ENCODE measurements at places on chromosomes 4 and X.

- no peak for DNase-seq
Measured at GRCh38 chr4:83758285-83758684, 222.4 kb downstream of the GPAT3 start.

DNA sequence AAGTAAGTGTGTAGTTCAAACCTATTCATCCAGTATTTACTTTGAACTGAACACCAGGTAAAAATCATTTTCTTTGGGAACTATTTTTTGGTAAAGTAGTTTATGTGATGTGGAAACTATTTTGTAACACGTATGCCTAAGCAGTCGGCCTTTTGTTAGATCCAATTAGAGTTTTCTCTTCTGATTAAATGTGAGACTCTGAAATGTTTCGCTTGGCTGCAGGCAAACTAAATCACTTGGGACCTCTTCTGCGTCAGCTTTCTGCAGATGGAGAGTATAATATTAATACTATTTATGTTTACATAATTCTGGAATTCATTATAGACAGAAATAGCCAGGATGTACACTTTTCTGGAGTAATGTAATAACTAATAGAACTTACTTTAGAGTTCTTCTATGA, 46.9 kb downstream of the BMPR1B start:
- no peak for DNase-seq

GRCh38 chrX:9853307-9853706, 67.1 kb downstream of the SHROOM2 start:
- peak; percentile 58 for DNase-seq

- no peak for DNase-seq
Measured at GRCh38 chrX:6748595-6748994, 213.7 kb upstream of the VCX3A start.

DNA sequence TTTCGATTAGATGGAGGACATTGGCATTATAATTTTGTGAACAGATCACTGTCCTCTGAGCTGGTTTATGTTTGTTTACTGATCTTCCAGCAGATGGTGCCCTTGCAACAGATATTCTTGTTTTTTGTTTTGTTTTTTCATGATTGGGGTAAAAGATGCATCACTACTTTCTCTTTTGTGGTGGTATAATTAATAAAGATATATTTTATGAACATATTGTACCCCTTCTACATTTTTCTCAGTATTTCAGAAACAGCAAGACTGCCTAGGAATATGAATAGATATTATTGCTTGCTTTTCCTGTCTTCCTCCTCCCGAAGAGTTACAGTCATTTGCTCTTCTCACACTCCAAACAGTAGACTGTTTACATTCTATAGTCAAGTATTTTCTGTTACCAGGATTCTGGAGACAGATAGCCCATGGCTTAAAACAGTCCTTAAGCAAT, 905.2 kb downstream of the TRAM1L1 start:
- DNase-seq: no peak

GRCh38 chrX:47189906-47190305, 3.7 kb upstream of the UBA1 start:
- DNase-seq: no peak

DNA sequence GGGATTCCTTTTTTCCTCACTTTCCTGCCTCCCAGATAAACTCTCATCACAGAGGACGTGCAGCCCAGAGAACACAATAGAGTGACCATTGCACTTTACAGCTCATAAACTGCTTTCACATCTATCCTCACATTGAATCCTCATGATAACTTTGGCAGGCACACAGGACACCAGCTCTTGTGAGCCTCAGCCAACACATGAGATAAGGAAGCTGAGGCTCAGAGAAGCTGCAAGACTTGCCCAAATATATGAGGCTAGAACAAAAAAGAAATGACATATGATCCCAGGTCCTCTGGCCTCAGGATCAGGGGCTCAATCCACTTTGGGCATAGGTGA, 85.0 kb upstream of the CPEB2 start:
- DNase-seq: no peak

DNA sequence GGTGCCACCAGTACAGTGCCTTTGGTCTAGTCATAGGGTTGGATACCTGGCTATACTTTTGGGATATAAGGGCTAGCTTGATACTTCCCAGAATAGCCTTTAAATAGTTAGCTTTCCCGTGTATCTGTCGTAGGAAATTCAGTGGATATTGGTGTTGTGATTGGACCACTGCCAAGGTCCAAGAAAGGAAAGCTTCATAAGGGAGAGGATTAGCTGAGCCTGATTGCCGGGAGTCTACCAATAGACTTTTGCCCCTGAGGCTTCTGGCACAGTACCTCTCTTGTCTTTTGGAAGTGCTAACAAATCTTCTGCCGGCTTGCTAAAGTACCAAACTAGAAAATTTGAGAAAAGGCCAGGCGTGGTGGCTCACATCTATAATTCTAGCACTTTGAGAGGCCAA, 350.6 kb downstream of the CHIC1 start:
- DNase-seq: no peak

DNA sequence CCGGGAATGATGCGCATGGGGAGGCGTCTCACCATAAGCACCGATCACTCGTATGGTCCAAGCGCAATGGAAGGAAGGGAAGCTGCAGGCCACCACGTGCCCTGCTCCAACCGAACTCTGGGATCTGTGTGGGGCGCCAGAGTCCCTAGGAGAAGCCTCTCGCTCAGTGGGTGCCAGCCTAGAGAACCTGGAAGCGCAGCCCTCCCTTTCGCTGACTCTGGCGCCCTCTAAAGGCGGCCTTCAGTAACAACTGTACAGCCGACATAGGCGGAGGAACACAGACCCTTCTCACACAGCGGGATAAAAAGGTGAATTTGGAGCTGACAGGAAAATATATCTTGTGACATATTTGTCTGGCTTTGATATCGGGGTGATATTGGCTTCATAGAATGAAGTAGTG, 76.0 kb downstream of the INTS6L start:
- DNase-seq: peak; percentile 1

DNA sequence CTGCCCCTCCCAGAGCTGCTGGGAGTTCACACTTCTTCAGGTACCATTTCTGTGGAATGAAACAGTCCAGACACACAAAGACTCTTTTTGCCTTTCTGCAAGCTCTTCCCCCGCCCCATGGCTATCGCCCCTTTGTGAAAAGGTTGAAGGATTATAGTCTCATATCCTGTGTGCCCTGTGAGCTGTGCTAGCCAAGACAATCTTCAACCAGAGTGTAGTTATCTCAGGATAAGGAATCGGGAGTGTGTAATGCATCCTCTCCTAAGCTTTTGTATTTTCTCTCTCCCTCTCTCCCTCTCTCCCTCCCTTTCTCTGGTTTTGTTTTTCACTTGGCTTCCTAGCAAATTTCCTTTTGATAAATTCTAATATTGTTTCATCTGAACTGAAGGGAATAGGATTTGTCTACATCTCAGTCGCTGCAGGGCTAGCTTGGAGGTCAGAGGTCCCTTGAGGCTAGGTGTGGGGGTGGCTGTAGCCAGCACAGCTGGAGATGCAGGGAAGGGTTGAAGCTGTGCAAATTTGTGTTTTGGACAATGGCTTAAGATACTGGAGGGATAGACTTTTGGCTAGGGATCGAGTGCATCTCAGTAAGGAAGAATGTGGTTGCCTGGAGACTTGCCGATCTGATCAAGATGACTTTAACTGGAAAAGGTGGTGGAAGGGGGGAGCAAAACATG, 74.6 kb upstream of the NALF2 start:
- no peak for DNase-seq

- DNase-seq: no peak
Measured at GRCh38 chr4:136768925-136769275, 763.4 kb downstream of the PCDH18 start.

DNA sequence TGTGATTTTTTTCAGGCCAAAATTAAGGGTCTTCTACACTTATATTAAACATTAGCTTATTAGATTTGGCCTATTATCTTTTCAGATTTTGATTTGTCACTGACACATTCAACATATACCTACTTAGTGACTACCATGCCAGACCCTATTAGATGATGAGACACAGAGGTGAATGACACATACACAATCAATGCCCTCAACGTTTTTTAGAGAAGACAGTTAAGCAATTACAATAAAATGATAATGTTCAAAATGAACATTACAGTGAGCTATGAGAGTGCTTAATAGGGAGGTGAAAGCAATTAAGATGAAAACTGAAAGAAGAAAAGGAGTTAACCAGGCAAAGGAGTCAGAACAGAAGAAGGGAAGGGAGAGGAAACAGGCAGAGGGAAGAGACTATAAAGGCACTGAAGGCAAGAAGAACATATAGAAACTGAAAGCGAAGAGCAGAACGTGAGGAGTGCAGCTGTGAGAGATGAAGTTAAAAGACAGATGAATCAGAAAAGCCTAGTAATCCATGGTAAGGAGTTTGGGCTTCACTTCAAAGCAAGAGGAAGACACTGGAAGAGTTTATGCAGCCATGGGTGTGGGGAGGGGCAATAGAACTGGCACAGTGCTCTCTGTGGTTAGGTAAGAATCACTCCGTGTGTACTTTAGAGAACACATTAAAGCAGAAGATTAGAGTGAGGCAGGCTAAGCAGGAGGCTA, 119.0 kb downstream of the REELD1 start:
- DNase-seq: no peak

GRCh38 chrX:151974336-151975227, at the start of gene GABRE:
GABRE (minus strand) TSS chrX:151974676; CDS start chrX:151974625, 51 bp downstream.
- DNase-seq: no peak

- no peak for DNase-seq
Measured at GRCh38 chr4:140296335-140297220, 76.9 kb upstream of the SCOC start.

DNA sequence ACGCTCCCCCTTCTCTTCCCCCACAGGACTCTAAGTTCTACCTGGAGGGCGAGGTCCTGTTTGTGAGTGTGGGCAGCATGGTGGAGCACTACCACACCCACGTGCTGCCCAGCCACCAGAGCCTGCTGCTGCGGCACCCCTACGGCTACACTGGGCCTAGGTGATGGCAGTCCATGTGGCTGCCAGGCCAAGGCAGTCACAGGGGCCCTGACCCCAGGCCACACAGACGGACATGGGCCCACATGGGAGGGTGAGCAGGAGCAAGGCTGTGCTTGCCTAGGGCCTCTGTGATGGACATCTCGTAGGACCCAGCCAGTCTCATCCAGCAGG, 10.0 kb upstream of the ADD1 start:
- DNase-seq: no peak

- no peak for DNase-seq
Measured at GRCh38 chrX:13793897-13794296, 23.0 kb downstream of the GPM6B start.

GRCh38 chrX:10076765-10077164, 80.0 kb upstream of the CLCN4 start:
- DNase-seq: no peak

DNA sequence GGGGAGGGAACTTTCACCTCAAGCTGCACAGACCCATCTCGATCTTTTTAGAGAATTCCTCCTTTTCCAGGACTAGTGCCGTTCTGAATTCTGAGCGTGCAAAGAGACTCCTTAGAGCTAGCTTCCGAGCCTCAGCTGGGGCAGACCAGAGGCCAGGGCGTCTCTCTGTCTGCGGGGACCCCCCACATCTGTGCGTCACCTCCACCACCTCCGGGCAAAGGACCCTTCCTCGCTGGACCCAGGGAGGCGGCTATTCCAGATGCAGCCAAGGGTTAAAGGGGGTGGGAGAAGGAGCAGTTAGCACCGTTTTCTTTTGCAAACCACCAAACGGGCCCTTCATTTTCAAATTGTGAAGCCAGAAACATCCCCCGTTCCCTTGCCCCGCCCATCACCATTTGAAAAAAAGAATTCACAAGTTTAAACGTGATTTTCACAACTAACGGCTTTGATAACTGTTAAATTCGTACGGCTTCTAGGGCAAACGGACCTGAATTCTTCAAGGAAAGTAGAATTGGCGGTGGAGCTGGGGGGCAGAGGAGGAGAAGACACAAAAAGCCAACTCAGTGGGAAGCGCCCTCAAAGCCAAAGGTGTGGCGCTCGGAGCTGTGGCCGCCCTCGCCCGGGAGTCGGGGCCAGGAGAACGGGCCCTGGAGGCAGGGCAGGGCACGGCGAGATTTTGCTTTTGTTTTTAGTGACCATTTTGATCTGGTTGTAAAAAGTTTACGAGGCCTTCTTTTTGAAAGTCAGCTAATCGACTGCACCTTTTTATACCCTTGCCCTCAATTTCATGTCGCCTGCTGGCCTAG, 3.3 kb upstream of the PDGFRA start:
- no peak for DNase-seq

- DNase-seq: peak; percentile 15
Measured at GRCh38 chr4:4880492-4880891, 21.0 kb downstream of the MSX1 start.

GRCh38 chrX:38570396-38570795, 9.1 kb downstream of the TSPAN7 start:
- DNase-seq: no peak

DNA sequence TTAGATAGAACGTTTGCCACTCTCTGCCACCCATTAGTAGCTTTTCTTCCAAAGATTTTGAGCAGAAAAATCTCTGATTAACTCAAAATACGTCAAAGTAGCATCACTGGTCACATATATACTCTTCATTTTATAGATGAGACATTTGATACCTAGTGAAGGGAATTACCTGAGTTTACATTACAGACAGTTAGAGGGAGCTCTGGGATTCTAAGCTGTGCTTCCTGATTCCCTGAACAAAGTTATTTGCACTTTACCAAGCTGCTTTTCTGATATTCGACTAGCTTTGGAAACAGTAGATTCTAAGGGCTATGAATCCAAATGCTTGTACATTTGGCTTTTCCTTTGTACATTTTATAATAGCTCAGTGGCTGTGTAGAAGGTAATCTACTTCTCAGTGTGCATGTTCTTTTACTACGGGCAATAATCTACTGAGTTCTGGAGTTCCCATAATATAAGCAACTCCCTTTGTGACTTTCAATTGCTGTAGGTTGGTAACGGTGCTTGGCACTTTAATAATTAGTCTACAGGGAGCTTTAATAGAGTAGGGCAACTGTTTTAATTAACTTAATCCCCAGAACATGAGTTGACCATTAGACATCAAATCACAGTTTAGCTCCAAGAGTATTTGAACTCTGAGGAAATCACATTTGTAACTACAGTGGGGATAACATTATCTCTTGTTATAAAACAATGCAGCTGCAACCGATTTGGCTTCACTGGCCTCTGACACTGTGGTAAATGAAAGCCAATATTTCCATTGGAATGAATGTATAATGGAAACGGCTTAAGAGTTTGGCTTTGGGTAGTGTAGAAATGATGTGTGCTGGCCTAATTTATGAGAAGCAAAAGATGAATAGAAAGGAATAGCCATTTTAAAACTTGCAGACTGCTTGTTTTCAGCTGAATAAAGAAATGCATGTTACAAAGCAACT, 1602.4 kb downstream of the STIM2 start:
- DNase-seq: peak; percentile 26

DNA sequence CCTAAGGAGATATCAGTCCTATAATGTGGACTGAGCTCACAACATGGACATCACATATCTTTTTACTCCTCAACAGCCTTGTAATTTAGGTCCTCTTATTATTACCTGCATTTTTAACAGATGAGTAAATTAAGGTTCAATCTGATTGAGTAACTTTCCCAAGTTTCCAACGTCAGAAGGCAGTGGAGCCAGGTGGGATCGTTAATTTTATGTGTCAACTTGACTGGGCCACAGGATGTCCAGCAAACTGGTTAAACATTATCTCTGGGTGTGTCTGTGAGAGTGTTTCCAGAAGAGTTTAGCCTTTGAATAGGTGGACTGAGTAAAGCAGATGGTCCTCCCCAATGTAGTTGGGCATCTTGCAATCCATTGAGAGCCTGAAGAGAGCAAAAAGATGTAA, 59.0 kb upstream of the SLIT2 start:
- DNase-seq: no peak

Data from T47D (cell line).